ENCODE measurements at places on chromosomes 2 and 18.

DNA sequence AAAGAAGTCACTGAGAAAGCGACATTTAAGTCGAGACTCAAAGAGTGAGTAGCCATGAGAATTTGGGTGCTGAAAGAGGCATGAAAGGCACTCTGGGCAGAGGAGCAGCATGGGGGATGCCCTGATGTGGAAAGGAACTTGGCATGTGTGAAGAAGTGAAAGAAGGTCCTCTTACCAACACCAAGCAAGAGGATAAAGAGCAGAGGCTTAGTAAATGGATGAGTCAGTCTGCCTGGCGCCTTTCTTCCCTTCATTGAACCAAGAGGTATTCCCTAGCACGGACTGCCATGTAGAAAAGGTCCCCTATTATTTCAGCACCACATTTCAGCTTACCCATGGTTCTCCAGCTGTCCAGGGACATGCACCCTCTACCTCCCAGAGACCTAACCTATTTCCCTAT, 221.1 kb upstream of the NRP2 start:
- DNase-seq = no peak

GRCh38 chr2:134361648-134362047, 107.8 kb downstream of the MGAT5 start:
- no peak for DNase-seq

DNA sequence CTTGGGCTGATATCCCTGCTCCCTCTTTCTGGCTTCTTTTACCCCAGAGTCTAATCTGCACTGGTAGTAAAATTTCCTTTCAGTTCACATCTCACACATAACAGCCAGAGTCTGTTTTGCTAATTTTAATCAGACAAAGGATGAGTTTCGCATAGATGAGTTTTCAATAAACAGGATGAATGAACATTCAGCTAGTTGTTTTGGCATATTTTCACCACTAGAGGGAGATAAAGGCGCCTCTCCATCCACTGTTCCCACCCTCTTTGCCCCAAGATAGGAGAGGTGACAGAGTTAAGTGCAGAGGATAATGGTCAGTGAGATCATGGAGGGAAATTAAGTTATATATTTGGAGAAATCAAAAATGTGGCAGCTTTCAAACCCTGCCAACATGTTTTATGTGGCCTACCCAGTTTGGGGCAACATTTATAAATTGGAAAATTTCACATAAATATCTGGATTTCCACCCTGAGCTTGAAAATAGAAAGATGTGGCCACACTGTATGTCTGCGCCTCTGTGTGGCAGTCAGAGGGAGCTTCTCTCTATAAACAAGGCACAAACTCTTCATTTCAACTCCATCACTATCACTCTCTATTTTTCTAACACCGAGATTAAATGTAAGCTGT, 48.5 kb upstream of the DTNA start:
- DNase-seq = no peak

GRCh38 chr2:138630164-138630563, 128.6 kb downstream of the SPOPL start:
- DNase-seq = no peak

DNA sequence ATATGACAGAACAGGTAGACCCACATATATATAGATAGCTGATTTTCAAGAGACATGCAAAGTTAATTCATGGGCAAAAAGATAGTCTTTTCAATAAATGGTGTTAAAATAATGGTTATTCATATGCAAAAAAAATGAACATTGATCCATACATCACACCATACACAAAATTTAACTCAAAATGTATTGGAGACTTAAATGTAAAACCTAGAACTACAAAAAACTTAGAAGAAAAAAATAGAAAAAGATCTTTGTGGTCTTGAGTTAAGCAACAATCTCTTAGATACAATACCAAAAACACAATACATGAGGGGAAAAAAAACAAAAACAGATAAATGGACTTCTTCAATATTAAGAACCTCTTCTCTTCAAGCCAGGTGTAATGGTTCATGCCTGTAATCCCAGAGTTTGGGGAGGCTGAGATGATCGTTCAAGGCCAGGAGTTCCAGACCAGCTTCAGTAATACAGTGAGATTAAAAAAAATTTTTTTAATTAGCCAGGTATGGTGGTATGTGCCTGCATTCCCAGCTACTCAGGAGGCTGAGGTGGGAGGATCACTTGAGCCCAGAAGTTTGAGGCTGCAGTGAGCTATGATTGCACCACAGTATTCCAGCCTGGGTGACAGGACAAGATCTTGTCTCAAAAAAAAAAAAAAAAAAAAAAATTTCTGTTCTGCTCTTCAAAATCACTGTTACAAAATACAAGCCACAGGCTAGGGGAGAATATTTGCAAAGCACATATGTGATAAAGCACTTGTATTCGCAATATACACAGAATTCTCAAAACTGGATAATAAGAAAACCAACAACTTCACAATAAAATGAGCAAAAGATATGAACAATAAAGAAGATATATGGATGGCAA, 32.7 kb upstream of the MYCN start:
- no peak for DNase-seq

DNA sequence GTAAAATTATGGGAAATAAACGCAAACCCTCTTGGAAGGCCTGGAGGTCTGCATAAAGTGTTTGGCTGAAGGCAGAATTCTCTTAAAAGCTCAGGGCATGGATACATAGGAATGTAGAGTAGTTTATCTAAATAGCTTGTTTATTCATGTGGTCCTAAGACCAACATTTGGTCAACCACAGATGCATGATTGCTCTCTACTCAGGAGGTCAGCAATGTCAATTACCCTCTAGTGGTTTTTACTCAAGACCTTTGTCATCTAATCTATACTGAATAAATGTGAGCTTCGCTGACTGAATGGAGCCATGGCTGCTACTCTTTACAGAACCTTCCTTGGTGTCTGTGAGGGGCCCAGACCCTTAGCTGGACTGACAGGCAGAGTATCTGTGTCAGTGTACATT, 139.8 kb downstream of the ATL2 start:
- no peak for DNase-seq

DNA sequence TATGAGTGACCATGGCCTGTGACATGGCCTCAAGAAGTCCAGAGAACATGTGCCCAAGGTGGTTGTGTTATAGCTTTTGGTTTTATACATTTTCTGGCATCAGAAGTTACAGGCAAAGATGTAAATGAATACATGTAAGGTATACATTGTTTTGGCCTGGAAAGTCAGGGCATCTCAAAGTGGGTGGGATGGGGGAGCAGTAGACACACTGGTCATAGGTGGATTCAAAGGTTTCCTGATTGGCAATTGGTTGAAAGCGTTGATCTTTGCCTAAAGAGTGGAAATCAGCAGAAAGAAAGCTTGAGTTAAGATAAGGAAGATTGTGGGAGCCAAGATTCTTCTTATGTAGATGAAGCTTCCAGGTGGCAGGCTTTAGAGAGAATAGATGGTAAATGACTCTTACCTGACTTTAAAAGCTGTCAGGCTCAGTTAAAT, 62.1 kb upstream of the DYNAP start:
- DNase-seq = no peak

DNA sequence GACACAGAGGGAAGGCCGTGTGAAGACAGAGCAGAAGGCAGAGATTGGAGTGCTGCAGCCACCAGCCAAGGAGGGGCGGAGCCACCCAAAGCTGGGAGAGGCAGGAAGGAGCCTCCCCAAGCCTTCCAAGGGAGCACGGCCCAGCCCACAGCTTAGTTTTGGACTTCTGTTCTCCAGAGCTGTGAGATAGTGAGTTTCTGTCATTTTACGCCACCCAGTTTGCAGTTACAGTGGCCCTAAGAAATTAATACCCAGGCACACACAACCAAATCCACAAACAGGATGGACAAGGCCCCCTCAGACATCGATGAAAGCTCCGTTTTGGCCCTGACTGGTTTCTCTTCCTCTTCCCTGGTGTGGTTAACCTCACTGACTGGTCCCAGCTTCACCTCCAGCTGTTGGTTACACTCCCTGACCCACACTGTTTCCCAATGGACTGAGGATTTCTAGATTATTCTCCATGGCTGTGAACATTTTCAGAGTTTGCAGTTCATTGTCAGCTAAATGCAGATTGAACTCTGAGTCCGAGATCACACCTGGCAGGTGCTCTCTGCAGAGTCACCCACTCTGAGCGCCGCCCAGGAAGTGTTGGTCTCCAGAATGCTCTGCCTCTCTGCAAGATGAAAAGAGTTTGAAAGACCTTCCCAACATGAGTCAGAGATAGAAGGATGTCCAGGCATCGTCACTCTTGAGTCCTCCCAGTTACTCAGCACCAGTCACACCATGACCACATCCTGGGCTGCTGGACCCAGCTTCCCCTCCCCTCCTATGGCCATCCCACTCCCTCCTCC, 100.2 kb downstream of the TWIST2 start:
- no peak for DNase-seq

DNA sequence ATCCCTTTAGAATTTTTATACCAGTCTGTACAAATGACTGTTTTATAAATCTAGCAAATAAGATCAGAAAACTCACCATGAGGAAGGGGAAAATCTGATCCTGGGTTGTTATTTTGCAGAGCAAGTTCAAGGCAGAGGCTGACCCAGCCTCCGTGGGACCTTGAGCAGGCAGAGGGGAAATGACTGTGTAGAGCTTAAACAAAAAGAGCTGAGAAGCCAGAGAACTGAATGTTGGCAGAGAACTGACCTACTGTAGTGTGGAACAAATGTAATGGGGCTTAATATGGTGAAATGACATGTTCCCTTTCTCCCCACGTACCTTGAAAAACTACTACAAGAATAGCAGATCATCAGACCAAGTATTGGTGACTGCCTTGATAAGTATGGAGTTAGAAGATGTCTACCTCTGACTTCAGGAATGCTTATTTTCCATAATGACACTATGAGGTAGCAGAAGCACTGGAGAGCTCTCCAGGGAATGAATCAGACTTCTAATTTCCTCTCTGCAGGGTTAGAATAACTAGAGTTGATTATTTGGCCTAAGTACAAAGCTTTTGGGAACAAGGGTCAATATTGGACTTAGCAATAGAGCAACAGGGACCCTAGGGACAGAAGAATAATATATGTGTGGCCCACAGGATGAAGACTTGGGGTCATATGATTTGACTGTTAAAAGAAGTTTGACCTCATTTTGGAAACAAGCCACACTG, 304.4 kb downstream of the CCDC178 start:
- DNase-seq = no peak

- DNase-seq = no peak
These were observed 33.9 kb downstream of the CD8B2 start for GRCh38 chr2:106521016-106521415.

- DNase-seq = no peak
These were observed 171.0 kb downstream of the HRH4 start for GRCh38 chr18:24631243-24632025.

DNA sequence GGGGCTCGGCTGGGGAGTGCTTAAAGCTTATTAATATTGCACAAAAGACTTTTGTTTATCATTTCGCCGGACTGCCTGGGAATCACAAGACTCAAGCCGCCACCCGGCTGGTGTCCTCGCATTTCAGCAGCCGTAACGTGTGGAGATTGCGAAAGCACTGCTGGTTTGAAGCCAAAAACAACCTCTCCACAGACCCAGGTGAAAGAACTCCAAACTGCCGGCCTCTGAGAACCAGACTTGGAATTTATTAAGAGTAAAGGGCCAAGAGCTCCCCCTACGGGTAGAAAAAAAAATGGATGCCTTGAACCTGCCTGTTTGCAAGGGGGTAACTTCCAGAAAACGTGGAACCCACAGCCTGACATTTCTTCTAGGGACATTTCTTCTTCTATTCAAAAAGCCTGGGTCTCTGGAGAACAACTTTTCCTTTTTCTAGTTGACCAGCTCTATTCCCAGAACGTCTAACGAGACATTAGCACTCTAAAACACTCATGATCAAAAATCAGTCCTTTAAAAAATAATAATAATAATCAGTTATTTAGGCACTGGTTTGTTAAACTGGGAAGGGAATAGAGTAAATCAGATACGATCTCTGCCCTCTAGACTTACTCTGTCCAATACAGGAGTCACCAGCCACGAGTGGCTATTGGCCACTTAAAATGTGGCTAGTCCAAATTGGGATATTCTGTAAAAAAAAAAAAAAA, 216.3 kb downstream of the C1D start:
- no peak for DNase-seq

DNA sequence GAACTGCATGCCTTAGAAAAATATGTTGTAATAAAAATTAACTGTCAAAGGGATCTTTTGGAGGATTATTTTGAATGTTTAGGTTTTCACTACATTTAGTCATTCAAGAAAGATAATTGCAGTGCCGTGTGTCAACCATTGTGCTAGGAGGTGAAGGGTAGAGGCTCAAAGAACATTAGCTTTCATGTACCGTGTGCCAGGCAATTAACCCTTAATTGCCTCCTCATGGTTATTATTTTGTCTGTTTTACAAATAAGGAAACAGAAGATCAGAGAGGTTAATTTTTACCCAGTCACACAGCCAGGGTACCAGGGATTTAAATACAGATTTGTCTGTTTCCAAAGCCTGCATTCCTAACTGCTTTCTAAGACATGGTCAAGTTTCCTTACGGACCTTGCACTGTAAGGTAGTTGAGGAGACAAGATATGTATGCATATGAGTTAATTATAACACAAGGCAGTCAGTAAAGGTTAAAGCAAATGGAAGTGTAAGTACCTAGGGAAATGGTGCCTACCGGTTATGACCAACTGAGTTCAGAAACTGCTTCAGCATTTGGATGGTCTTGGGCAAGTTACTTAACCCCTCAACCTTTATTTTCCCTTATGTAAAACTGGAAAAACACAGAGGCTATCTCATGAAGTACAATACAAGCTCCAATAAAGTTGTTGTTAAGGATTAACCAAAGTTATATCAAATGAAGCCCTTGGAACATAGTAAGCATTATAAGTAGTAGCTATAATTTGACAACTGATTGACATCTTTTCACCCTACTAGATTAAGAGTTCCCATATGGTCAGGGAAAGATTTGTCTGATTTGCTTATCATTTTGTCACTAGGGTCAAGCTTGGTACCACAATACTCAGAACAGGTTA, 434.9 kb downstream of the MBD2 start:
- DNase-seq = no peak

DNA sequence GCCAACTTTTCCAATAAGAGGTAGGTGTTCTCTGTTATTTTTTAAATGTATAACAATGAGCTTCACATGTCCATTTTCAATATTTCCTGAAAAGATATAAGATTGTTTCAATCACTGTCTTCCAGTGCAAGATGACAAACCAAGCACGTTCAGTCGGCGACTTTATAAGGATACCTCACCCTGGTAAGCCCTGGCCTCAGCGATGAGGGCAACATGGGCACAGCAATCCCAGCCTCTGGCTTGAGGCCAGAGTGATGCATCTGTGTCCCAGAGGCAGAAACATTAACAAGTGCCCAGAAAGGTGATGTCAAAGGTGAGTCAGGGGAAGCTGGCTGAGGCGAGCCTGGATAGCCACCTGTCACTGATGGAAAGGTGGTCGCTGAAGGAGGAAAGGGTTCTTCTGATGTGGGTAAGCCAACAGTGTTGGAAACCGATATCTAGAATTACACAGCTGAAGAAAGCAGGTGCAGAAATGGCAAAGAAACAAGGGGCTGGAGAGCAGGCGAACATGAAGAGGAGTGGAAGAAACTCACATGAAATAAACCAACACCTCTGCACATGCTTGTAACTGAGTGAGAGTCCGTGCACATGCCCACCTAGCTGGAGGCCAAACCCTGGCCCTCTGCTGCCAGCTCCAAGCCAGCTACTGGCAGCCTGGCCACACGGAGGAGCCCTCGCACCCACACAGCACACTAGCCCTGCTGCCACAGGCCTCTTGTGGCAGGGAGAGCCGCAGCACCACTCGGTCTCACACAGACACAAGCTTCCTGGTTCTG, 65.5 kb downstream of the FBXO15 start:
- peak; percentile 8 for DNase-seq

Measured in GM18507 (cell line).